ENCODE measurements at places on chromosomes 3 and 15.
A peak's percentile ranks its signal among the peaks of the same experiment; 100 is the strongest.

- DNase-seq, result no peak
These were observed 320.7 kb downstream of the ZNF621 start for GRCh38 chr3:40845447-40845846.

DNA sequence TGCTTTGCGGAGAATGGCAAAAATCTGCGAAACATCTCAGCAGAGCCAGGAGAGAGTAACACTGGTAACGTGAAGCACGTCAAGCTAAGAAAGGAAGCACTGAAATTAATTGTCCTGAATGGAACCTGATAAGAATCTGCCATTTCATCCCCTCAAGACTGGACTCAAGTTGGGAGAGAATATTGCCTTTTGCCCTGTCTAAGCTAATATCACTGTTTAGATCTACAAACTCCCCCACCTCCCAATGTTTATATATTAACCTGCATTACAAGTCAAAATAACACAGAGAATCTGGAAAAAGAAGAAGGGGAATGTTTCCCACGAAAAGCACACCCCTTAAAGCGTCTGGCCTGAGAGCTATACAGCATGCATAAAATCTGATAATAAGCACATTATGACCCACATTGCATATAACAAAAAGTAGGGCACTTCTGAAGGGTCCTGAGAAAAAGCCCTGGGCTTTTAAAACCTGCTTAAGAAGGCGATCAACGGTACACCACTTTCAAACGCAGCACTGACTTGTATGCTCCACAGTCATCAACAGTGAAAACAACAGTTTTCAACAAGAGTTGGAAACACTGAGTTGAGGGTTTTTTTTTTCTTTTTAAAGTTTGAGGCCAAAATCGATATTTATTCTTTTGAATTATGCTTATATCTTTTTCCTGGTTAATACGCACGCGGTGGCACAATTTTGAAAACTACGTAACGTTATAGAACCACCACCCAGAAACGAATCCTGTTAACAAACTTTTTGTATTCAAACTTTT, 1.4 kb upstream of the KAT2B start:
- no peak for DNase-seq

DNA sequence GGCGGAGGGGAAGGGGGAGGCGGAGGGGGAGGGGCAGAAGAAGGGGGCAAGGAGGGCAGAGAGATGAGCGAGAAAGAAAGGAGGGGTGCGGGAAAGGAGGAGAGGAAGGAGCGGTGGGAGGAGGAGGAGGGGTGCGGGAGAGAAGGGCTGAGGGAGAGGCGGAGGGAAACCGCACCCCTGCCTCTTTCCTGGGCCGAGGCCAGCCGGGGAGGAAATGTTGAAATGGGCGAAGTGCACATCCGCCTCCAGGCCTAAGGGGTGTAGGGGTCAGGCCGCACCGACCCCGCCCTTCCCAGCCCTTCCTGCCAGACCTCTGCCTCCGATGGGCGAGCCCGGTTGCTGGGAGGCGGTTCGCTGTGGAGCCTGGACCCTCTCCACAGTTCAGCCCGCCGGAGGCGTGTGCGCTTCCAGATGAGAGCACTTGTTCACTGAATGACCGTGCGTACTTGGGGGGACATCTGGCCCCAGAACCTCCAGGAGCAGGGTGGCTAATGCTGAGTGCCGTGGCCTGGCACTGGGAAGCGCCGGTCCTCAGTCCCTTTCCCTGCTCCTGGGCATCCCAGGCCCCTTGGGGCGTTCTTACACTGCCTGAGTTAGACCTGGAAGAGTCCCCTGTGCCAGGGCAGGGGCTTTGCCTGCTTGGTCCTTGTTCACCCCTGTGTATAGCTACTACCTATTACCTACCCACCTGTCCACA, 110.3 kb upstream of the KLF13 start:
- DNase-seq, result peak; percentile 46

GRCh38 chr3:33023176-33024136, 72.0 kb downstream of the CCR4 start:
- DNase-seq, result no peak

DNA sequence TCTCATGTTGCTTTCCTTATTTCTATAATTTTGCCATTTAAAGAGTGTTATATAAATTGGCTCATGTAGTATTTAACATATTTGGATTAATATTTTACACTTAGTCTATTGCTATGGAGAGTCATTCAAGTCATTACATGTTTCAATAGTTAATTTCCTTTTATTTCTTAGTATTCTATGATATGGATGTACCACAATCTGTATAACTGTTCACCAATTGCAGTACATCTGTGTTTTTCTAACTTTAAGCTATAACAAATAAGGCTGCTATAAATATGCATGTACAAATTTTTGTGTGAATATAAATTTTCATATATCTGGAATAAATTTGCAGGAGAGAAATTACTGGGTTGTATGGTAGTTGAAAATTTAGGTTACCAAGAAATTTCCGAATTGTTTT, 993.4 kb downstream of the NAALADL2 start:
- no peak for DNase-seq

DNA sequence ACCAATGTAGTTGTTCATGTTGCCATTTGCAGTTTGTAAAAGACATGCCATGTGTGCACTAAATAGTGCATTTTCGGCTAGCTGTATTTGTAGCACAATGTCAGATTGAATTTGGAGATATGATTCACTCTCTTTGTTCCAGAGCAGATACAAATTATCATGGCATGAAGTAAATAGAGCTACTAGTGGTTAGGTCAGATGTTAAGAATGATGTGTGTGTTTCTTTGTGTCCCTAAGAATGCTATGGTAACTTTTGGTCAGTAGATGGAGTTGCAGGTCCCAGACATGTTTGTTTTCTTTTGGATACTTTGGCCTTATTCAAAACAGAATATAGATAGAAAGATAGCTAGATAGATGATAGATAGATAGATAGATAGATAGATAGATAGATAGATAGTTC, 595.8 kb downstream of the NLGN1 start:
- no peak for DNase-seq

- no peak for DNase-seq
These were observed 66.5 kb upstream of the TBL1XR1 start for GRCh38 chr3:177263615-177264368.

DNA sequence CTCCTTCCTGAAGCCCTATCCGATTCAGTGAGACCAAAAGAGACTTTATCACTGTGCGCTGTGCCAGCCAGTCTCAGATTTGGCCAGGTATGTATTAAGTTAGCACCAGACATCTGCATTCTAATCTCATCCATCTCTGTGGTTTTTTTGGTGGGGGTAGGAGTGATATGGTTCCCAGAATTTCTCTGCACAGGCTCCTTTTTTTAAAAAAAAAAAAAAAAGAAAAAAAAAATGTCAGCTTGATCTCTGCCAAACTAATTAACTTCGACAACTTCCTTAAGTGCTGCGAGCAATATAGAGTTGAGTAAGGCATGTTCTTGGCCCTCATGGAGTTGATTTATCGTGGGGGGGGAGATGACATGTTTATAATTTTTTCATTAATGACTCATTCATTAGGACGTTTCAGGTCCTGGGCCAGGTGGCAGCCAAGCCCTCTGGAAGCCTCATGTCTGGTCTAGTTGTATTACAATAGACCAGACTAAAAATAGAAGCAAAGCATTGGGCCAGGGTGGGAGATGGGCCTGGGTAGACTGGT, 12.9 kb downstream of the SLCO3A1 start:
- DNase-seq, result no peak

DNA sequence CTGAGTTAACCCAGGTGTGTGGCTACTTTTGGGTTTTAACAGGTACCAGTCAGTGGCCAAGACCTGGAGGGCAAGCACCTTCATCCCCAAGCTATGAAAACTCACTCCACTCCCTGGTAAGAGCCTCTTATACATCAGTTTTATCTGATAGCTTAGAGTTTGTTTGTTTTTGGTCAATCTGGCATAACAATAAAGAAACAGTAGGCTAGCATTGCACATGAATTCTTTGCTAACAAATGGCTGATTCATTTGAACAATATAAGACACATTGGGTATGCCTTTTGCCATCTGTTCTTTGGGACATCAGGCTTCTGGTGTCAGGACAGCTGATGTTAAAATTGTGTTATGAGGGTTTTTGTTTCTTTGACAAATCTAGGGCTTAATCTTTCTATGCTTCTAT, 125.0 kb upstream of the CGNL1 start:
- DNase-seq, result no peak

GRCh38 chr3:22156868-22157267, 405.9 kb upstream of the ZNF385D start:
- no peak for DNase-seq

DNA sequence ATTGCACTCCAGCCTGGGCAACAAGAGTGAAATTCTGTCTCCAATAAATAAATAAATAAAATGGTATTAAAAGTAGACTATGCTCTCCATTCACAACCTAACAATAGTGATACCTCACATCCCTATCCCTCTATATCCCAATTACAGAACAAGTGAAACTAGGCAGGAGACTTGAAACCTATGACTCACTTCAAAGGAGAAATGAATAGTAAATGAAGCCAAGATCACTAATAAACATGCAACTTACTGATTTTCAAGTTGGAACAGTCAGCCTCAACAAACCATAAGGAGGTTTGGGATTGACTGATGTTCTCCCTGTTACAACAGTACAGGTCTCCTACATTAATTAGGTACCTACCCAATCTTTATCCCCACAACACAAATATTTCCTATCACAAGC, 103.4 kb downstream of the GSK3B start:
- no peak for DNase-seq

DNA sequence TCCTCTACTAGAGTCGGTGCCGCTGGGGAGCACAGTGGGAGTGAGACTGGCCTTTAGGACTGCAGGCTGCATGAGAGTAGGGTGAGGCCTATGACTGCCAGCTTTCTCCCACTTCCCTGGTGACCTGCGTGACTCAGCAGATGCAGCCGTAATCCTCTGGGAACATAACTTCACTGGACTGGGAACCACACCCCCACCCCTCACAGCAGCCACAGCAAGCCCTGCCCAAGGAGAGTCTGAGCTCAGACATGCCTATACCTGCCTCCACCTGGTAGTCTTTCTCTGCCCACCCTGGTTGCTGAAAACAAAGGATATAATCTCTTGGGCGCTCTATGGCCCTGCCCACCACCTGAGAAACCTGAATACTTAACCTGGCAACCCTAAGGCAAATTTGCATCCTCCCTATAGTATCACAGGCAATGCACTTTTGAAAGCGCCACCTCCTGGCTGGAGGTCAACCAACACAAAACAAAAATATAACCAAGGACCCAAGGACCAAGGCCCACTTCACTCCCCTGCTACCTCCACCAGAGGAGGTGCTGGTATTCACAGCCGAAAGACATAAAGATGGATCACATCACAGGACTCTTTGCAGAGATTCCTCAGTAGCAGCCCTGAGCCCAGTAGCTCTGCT, 308.9 kb downstream of the CTNNB1 start:
- no peak for DNase-seq

GRCh38 chr15:100721758-100722550, 119.6 kb downstream of the ASB7 start:
- DNase-seq, result no peak

- no peak for DNase-seq
These were observed 37.9 kb downstream of the IQCB1 start for GRCh38 chr3:121796970-121797369.

DNA sequence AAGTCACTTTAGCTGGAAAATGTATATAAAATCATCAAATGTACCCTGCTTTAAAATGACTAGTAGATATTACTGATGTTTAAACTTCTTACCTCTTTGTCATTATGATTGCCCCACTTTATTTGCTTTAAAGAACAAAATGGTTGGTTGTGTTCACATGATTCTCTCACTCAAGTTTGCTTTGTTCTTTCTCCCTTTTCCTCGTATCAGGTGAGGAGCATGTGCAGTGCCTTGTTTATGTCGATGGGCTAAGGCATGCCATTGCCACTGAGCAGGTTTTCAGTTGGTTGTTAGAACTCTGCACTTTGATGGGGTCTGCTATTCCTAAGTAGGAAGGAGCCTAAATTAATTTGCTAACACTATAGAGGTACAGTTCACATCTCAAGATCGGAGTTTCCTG, 5.3 kb downstream of the MAP2K5 start:
- no peak for DNase-seq

DNA sequence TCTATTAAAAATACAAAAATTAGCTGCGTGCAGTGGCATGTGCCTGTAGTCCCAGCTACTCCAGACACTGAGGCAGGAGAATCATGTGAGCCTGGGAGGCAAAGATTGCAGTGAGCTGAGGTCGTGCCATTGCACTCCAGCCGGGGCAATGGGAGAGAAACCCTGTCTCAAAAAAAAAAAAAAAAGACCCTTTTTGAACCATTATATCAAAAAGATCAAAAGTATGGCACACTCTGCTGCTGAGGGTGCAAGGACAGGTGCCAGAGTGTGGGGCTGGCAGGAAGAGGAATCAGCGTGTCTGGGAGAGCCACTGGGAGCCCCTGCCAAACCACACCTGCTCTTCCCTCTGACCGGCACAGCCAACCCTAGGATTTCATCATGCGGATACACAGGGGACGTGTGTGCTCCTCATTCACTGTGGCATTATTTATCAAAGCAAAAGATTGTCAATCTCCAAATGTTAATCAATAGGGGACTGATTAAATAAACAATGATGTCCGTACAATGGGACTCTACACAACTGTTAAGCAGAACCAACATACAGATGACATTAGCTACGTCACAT, 147.3 kb upstream of the TLE3 start:
- no peak for DNase-seq

GRCh38 chr3:122315619-122316018, 9.4 kb upstream of the CSTA start:
- no peak for DNase-seq

GRCh38 chr3:169998668-169999131, 32.1 kb downstream of the SEC62 start:
- DNase-seq, result no peak

DNA sequence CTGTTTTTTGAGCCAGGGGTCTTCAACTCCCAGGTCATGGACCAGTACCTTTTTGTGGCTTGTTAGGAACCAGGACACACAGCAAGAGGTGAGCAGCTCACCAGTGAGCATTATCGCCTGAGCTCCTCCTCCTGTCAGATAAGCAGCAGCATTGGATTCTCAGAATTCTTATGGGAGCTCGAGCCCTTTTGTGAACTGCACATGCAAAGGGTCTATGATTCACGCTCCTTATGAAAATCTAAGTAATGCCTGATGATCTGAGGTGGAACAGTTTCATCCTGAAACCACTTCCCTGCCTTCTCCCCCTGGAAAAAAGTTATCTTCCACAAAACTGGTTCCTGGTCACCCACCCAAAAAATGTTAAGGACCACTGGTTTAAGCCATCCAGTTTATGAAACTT, 1047.6 kb downstream of the OTOL1 start:
- no peak for DNase-seq

- DNase-seq, result no peak
These were observed 39.0 kb downstream of the ESYT3 start for GRCh38 chr3:138473391-138473790.

GRCh38 chr3:60912142-60912541, 339.1 kb downstream of the FHIT start:
- DNase-seq, result no peak

DNA sequence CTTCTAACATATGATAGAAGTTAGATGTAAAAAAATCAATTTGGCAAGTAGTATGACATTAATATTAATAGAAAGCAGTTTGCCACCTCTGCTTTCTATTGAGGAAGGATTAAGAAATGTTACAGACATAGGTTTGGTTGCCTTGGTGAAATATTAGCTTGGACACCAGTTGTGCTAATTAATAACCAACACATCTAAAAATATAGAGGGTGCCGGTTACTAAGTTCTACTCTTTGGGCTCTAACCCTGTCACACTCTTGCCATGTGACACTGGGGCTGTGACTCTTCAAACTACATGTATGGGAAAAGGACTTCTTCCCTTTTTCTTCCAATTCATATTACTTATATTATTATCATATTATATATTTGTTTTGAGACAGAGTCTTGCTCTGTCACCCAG, 64.4 kb downstream of the TRIM71 start:
- no peak for DNase-seq

All from stimulated activated CD8-positive, alpha-beta memory T cell treated with anti-CD3 and anti-CD28 coated beads, Interleukin-7, amount 100 ng/mL, for 4 hours (primary cell).